Glomerular endothelial cell (primary cell): ENCODE measurements at places on chromosomes 6 and 20.

GRCh38 chr6:161434350-161434749 lies 160.5 kb upstream of the AGPAT4 start:
- no peak for DNase-seq

GRCh38 chr6:82015043-82015442 lies 232.5 kb downstream of the IBTK start:
- no peak for DNase-seq

DNA sequence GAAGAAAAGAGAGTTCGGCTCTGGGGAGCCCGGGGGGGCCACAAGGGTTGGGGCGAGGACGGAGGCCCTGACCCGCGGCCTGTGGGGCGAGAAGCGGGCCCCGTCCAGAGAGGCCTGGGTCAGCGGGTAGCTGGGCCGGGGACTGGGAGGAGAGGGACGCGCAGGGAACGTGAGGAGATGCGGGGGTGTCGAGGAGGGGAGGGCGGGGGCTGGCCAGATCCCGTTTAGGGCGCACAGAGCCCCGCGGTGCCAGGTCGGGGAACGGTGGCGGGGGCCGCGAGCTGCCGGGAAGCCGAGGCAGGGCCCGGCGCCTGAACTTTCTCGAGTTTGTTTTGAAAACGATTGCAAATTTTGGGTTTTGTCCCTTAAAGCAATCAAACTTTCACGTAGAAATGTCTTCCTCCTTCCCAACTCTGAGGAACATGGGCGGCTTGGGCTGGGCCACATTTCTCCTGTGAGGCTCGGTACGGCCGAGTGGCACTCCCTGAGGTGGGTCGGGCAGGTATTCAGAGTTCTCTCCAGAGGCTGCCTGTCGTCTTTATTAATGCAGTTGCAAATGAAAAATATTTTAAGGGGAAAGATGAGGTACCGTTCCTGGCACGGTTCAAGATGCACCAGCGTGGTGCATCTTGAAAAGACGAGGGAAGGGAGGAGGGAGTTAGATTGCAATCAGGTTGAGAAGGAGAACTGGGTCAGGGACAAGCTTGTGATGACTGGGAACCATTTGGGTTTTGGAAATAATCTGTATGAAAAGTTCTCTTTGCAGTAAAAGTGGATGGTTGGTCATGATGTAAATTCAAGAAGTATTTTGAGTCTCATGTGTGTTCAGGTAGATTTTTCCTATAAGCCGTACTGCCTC lies 972 bp downstream of the RNF8 start:
- DNase-seq = no peak

DNA sequence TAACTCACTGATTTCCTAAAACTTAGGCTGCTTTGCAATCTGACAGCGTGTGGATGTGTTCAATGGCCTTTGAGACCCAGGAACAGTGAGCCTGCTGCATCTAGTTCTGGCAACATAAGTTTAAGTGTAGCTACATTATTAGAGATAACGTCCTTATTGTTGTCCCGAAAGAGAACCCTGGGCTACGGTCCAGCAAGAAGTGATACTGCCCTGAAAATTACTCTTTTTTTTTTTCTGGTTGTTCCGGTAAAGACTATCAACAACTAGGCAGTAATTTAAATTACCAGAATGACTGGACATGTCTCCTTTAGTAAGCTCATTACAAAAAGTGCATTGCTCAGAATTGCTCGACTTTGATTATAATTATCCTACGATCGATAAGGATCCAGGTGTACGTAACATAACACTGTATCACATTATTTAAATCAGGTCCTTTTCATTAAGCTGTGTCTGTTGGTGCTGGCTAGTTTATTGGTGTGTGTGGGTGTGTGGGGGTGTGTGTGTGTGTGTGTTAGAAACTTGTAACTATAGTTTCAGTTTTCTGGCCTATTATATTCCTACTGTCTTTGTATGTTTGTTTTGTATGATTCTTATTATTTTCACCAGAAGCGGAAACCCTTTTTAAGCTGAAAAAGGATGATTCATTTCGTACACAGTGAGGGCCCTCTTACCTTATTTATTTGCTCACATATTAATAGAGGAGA lies 3.0 kb downstream of the TSHZ2 start:
- DNase-seq = no peak

GRCh38 chr6:42727627-42728026 lies 5.2 kb upstream of the PRPH2 start:
- DNase-seq = no peak

DNA sequence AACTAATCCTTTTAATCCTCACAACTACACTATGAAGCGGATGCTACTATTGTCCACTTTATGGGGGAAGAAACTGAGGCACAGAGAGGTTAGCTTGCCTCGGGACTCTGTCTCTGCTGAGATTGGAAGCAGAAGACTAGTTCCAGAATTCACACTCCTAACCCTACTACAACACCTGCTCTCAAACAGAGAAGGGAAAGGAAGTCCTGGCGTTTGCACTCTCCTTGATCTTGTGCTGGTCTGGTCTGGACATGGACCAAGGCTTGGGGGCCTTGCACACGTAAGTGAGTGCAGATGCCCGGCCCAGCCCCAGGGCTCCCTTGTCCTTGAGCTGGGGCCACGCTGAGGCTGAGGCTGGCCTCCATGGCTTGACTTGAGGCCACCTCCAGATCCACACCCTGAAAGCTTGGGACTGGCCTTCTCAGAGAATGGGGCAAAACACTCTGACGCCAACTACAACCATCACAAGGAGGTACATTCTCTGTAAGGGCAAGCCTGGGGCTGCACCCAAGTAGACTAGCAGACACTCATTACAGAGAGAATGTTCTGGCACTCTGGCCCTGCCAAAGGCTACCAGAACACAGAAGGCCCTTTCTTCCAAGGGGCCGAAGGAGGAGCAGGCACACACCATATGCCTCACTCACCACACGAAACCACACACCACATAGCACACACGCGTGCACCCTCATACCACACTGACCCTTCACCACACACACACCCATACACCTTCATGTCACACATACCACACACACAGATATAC lies 33.3 kb upstream of the EZR start:
- DNase-seq = no peak

- no peak for DNase-seq
Observed at GRCh38 chr20:45311589-45312211, 3.6 kb upstream of the MATN4 start.

DNA sequence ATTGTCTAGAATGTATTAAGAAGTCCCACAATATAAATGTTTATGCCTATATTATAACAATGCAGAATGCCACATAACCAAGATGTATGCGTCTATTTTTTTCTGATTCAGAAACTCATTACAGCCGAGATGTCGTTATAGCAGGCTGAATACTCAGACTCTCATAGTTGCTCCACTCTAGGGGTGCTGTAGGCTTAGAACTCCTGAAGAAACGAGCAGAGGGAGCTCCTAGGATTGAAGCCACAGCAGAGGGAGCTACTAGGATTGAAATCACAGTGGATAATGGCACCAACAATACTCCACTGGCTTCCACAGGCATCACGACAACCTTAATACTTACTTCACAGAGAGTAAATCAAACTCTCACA lies 208.9 kb downstream of the KIF16B start:
- DNase-seq = no peak

GRCh38 chr6:24836109-24836508 lies 37.4 kb upstream of the ARMH2 start:
- DNase-seq = no peak

GRCh38 chr6:163554663-163555062 lies 140.1 kb downstream of the QKI start:
- peak; percentile 36 for DNase-seq

DNA sequence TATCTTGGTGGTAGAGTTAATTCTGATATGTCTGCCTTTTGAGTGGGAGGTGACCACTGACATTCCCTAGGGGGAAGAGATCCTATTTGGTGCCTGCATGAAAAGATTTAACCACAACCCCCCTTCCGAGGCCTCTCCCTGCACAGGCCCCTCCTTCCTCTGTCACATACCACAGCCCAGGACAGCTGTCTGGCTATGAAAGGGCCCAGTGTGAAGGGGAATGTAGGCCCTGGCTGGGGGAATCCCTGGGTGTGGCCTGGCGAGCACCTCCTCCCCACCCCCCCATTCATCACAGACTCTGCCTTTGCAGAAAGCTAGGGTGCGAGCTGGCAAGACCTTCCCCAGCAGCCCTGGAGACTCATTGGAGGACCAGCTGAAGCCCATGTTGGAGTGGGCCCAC lies 27.4 kb upstream of the MAPRE1 start:
- DNase-seq = no peak

- DNase-seq = no peak
Observed at GRCh38 chr6:107179004-107179403, 63.7 kb upstream of the BEND3 start.

- peak; percentile 87 for DNase-seq
Observed at GRCh38 chr6:112205427-112206109, 48.8 kb downstream of the LAMA4 start.

DNA sequence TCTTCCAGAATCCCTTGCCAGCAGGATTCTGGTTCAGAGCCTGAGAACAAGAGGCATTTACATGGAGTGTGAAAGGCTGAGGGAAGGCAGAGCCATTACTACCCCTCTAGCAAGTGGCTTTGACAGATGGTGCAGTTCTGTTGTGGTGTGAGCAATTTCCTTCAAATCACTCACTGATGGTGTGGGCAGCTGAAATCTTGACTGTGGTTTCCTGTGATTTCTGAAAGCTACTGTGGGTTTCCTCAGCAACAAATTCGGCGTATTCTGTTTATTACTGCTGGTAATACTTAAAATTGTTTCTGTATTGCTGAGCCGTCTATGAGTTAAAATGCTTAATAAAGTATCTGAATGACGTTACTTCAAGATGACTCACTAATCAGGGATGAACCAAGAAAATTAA lies 181.5 kb upstream of the TCF21 start:
- DNase-seq = peak; percentile 68

DNA sequence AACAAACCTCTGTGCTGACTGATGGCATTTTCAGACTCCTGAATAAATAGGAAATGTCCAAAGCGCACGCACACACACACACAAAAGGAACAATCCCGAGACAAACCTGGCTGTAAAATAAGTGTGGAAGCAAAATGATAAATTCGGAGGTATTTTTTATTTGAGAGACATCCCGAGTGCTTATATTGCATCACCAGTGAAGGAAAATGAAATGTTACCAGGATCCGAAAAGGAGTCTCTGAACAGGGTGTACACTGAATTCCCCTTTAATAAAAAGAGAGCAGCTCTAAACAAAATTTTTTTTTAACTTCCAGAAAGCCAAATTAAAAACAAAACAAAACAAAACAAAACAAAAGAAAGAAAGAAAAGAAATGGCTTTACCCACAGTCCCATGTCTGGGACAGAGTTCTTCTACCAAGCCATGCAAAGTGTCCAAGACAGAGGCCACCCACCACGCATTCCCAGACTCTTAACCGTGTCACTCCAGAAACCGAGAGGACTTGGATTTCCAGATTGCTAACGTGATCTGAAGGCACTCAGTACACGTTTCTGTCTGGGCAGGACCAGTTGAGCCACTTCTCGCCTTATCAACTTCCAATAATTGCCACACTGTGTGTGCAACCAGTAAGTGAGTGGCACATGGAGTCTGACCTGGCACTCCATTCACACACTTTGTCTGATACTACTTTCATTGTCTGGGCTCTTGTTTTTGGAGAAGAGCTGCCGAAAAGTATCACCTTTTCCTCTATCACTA lies 817 bp downstream of the ME1 start:
- DNase-seq = no peak

DNA sequence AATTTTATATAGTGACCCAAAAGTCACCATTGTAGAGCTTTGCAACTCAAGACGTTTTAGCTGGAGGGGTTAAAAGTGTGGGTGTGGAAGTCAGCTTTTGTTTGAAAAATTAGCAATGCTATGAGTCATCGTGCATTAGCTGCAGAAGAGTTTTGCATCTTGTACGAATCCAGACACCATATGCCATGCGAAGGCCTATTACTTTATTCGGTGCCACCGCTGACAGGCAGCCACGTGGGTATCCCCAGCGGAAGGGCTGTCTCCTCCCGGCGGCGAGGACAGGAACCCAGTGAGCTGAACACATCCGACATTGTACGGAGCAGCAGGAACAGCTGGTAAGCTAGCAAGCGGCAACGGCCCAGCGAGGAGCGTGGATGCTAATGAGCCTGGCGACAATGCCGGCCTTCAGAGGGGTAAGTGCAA lies 84.4 kb downstream of the INSM1 start:
- peak; percentile 29 for DNase-seq

- no peak for DNase-seq
Observed at GRCh38 chr6:14313248-14313647, 195.7 kb downstream of the CD83 start.

DNA sequence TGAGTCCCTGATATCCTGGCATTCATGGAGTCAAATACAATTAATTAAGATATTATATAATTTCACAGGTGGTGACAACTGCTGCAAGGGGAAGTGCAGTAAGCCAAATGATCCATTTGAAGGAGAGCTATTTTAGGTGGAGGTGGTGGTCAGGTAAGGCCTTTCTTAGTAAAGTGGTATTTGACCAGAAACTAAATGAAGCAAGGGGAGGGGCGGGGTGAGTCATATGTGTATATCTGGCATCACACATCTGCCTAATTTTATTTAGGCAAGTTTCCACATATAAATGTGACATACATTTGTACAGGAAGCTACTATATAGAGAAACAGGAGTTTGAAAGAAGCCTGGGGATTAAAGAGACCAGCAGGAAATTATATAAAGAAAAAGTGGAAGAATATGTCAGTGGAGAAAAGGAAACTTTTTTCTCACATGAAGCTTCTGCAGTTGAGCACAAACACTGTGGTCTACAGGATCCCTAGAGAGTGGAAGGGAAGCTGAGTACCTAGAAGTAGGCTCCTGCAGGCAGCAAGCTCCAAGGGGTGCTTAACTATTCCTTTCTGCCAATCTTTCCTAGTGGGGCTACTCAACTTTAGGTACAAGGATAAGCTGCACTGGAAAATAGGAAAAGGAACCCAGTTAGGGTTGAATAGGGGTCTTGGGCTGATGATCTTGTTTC lies 99.6 kb downstream of the OGFRL1 start:
- no peak for DNase-seq

DNA sequence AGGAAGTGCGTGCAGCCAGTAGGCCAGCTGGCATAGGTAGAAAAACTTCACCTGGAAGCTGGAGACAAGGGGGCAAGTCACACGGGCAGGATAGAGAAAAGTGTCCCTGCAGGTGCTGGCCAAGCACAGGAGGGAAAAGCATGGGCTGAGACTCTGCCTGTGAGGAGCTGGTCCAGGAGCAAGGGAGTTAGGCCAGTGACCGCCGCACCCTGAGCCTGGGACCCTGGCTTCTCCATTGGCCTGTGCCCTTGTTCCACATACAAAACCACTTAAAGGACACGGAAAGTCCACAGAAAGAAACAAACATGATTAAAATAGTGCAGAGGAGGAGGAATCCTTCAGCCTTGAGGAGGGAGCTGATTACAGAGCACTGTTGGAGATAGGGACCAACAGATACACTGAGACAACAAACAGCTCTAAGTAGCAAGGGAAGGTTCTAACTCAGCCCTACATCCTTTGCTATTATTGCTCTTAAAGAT lies 68.6 kb downstream of the TRAM2 start:
- no peak for DNase-seq

DNA sequence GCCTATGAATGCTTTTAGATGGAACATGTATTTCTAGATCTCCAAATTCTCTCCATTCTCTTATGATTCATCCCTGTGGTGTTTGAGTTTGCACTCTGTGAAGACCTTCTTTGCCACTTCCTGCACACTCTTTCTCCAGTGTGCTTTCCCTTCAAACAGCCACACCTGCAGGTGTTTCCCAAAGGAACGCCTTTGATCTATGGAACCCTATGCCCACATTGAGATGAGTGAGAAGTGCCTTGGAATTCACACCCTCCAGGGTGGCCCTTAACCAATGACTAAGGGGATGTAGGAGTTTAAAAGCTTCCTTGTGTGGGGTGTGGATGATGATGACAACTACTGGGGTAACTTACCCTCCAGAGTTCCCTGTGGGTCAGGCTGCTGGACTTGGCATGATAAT lies 570.1 kb downstream of the DHX35 start:
- no peak for DNase-seq
